ENCODE measurements at places on chromosomes 7 and 10.

DNA sequence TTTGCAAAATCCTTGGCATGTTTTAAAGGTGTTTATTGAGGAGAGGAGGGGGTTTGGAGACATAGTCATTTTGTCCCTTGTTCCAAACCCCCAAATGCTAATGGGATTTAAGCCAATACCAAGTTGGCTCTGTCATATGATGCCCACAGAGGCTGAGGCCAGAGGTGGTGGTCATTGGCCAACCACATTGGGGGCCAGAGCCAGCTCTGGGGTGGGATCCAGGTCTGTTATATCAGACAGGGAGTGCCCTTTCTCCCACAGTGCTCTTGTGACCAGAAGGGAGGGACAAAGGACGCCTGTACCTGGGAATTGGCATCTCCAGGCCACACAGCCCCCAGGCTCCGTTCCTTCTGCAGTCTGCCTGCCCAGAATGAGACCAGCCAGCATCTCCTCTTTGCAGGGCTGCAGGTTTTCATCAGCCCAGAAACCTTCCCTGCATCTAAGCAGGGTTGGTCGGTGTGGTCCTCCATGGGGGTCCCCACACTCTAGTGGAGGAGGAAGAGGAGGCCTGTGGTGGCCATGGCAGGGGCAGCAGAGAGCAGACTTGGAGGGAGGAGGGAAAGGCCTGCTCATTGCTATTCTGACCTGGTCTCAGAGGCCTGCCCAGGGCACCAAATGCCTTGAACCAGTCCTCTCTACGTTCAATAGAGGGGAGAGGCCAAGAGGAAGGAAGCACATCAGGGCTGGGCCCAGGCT is 17.9 kb downstream of the ADCYAP1R1 start:
- no peak for DNase-seq

GRCh38 chr7:86978808-86979506 is 80.5 kb downstream of the ELAPOR2 start:
- no peak for DNase-seq

GRCh38 chr7:108101759-108102158 is 28.4 kb downstream of the LAMB4 start:
- DNase-seq: no peak

DNA sequence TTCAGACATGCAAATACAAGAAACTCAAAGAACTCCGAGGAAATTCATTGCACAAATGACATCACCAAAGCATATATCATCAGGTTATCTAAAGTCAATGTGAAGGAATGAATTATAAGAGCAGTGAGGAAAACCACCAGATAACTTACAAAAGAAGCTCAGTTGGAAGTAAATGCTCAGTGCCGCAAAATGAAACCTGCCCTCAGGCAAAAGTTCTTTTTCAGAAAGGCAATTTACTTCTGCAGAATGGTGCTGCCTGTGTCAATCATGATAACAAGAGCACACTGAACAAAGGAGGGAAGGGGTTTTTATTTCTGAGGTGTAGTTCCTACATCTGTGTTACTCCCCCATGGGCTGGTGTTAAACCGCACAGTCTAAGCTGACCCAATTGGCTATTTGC is 550.6 kb upstream of the SEMA3D start:
- no peak for DNase-seq

GRCh38 chr7:115975766-115976165 is 54.8 kb downstream of the TFEC start:
- DNase-seq: no peak

GRCh38 chr10:119871881-119872609 is 598 bp downstream of the MCMBP start:
- peak; percentile 52 for DNase-seq

DNA sequence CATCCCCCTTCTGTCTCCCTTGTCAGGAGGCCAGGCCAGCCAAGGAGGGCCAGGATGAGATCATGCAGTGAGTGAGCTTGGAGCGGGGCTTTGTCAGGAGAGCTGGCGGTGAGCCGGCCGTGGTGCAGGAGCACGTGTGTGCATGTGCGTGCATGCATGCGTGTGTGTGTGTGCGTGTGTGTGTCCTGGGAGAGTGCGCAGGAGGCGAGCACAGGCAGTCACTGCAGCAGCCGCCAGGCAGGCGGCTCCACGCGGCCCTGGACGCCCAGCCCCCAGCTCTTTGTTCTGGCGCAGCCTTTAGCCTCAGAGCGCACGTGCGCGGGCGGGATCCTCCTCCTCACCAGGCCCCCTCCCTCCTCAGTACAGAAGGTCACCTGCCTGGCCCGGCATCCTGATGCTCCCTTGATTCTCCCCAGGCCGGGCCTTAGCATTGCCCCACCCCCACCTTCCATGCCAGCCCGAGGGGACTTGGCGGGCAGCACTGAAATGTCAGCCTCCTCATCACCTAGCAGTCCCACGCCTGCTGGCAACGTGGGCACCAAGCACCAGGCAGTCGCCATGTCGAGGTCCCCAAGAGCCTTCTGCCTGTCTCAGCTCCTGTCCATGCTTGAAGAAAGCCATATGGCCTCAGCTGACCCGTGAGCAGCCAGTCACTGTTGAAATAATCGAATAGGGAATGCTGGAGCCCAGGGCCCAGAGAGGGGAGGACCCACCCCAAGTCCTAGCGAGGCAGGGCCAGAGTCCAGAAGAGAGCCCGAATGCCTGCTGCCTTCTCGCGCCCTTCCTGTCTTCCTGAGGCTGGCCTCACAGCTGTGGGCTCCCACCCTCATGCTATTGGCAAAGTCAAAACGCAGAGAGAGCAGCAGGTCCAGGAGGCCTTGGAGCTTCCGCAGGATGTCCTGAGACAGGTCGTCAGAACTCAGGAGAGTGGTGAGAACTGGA is 125.9 kb upstream of the PPIF start:
- DNase-seq: no peak

GRCh38 chr10:35211390-35211789 is 84.7 kb downstream of the CREM start:
- no peak for DNase-seq
